ENCODE measurements at places on chromosomes 2 and 18.

DNA sequence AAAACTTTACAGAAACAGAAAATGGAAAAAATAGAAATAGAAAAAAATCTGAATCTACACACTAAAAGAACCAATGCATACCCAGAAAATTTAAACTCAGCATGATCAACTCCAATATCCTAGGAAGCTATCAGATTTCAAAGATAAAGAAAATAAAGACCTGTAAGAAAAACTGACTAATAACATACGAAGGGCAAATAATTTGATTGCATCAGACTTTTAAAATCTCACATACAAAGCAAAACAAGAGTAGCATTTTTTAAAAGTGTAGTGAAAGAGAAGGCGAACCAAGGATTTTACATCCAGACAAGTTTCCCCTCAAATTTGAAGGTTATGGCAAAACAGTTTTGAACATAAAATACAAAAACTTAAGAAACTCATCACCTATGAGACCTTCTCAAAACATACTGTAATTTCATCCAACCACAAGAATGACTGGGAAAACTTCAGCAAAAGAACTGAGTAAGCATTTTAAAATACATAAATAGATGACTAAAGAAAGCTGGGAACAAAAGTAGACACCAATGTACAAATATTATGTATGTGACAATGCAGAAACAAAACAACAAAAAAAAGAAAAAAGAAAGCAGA is 54.8 kb downstream of the NBAS start:
- no peaks in the 10 kb centered on the region for H3K27me3 ChIP-seq
- H3K36me3 ChIP-seq = peaks cover 5% of the 10 kb centered on the region
- DNase-seq = no peak
- H3K4me3 ChIP-seq = no peak overlapping the region
- H3K27ac ChIP-seq = no peak overlapping the region

DNA sequence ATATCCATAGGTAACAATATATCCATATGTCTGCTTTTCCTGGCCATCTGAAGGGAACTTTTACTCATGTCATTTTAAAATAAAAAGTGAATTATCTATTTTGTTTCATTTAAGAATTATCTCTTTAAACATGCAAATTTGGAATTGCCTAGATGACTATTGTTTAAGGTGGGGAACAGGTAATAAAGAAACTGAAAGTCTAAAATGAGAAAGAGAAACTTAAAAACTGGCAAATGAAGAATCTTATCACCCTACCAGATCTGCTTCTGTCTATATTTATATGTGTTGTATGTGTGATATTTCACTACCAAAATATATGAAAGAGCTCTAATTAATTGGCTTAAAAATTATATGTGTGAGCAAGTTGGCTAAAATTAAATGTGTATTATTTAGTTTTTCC is 243.2 kb upstream of the KCNH7 start:
- H3K36me3 ChIP-seq = no peaks in the 10 kb centered on the region
- no peaks in the 10 kb centered on the region for H3K27me3 ChIP-seq
- H3K4me1 ChIP-seq = no peaks in the 10 kb centered on the region
- no peak overlapping the region for H3K27ac ChIP-seq

- H3K4me3 ChIP-seq = no peak overlapping the region
- H3K4me1 ChIP-seq = peaks cover 16% of the 10 kb centered on the region
- no peaks in the 10 kb centered on the region for H3K36me3 ChIP-seq
- DNase-seq = no peak
Measured at GRCh38 chr2:215808996-215809395, 204.4 kb downstream of the MREG start.

DNA sequence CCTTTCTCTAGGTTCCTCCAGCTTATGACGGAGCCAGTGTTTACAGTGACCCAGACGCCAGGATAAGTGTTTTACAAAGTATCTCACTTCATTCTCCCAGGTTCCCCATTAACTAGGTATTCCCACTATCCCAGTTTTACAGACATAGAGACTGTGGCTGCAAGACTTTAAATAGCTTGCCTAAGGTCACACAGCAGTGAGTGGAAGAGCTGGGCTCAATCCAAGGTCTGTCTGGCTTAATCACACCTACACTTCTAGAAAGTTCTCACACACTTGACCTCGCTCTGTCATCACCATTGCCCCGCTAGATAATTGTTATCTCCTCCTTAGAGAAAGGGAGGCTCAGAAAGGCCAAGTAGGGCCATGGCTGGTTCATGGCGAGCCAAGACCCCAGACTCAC is 110.2 kb downstream of the ANTXR1 start:
- no peak for DNase-seq
- H3K4me1 ChIP-seq = no peaks in the 10 kb centered on the region
- H3K27me3 ChIP-seq = peaks cover 18% of the 10 kb centered on the region

DNA sequence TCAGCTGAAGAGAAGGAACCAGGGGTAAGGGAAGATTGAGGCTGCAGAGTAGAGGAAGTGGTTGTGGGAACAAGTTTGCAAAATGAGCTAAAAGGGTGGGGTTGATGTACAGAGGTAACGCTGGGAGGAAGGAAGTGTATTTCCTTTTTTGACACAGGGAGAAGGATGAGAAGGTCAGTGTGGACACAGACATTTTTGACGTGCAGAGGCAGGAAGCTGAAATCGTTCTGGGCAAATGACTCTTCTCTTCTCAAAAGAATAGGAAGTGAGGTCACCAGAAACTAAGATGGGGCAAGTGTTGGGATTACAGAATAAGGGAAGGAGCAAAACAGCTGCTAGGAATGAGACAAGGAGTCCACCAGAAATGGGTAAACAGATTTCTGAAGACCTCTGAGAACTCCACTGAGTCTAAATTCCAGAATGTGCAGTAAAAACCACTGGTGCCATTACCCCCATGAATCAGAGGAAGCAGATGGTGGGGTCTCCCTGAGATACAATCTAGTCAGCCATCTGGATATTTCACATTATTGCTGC is 20.0 kb upstream of the RNF149 start:
- no peaks in the 10 kb centered on the region for H3K27me3 ChIP-seq
- peak; percentile 32 for DNase-seq
- H3K36me3 ChIP-seq = no peaks in the 10 kb centered on the region
- H3K27ac ChIP-seq = peak overlapping the region; percentile 77
- peaks cover 61% of the 10 kb centered on the region for H3K4me1 ChIP-seq

DNA sequence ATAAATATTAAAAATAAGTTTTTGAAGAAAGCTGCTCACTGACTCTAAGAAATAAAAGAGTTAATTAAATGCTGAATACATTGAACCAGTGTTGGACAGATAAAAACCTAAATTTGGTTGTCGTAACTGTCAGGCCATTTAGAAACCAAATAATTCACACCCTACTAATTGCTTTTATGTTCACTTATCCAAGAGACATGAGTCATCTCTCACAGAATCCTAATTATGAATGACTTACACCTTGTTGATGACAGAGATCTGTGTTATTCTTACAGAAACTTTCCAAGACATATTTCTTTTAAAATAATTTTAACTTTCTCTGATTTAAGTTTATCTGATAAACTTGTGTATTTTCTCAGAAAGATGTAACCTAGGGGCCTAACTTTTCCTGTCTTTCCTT is 250.7 kb downstream of the IKZF2 start:
- no peaks in the 10 kb centered on the region for H3K27me3 ChIP-seq
- H3K27ac ChIP-seq = no peak overlapping the region
- no peaks in the 10 kb centered on the region for H3K36me3 ChIP-seq
- no peak for DNase-seq

- H3K36me3 ChIP-seq = no peaks in the 10 kb centered on the region
- no peak for DNase-seq
- H3K4me3 ChIP-seq = no peak overlapping the region
- H3K4me1 ChIP-seq = no peaks in the 10 kb centered on the region
Measured at GRCh38 chr2:145752091-145752806, 1232.3 kb upstream of the ZEB2 start.

GRCh38 chr18:6561420-6561861 is 146.7 kb upstream of the L3MBTL4 start:
- DNase-seq = no peak
- H3K36me3 ChIP-seq = no peaks in the 10 kb centered on the region
- no peak overlapping the region for H3K27ac ChIP-seq
- H3K4me1 ChIP-seq = no peaks in the 10 kb centered on the region
- peaks cover 3% of the 10 kb centered on the region for H3K27me3 ChIP-seq

- no peak overlapping the region for H3K4me3 ChIP-seq
- H3K36me3 ChIP-seq = no peaks in the 10 kb centered on the region
- DNase-seq = no peak
- no peaks in the 10 kb centered on the region for H3K4me1 ChIP-seq
- no peak overlapping the region for H3K27ac ChIP-seq
Measured at GRCh38 chr18:78549971-78550370, 429.6 kb upstream of the SALL3 start.

GRCh38 chr2:229221641-229222040 is 49.4 kb downstream of the PID1 start:
- no peaks in the 10 kb centered on the region for H3K27me3 ChIP-seq
- no peaks in the 10 kb centered on the region for H3K36me3 ChIP-seq
- H3K27ac ChIP-seq = no peak overlapping the region
- no peak overlapping the region for H3K4me3 ChIP-seq

All from T-cell (primary cell).